ENCODE measurements at places on chromosomes 5 and 9.

DNA sequence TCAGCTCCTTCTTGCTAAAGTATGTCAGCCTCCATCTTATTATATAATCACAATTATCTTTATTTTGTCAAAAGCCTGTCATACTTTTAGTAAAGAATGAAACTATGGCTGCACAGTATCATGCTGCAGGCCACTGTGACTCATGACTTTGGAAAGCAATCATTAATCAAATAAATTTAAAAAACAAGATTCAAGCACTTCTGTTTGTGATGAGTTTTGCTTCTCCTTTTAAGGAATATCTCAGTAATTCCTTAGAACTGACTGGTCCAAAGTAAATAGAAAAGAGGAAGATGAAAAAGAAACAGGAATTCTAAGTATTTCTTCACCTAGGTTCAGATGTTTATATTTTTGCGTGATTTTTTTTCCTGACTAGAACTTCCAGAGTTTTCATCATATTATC lies 83.1 kb downstream of the EDIL3 start:
- DNase-seq: no peak

DNA sequence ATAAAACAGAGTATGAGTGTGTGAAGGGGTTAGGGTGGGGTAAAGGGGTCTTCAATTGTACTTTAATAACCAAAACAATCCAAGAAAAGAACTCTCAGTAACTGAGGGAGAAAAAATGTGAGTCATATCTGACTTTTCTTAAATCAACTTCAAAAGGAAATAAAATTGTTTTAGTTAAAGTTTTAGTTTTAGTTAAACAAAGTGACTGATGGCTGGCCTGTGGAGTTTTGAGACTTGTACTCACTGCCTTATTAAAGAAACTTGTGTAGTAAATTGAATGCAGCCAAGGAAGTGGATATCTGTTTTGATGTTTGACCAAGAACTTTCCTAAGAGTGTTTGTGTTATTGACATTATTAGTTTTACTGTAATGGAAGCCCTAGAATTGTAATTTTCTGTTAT lies 2032.6 kb downstream of the MAT2B start:
- DNase-seq: no peak

- no peak for DNase-seq
Observed at GRCh38 chr9:93491593-93492232, 38.3 kb upstream of the FAM120AOS start.

GRCh38 chr9:73348471-73348870 lies 196.8 kb downstream of the ANXA1 start:
- no peak for DNase-seq

GRCh38 chr5:120913396-120913795 lies 449.3 kb downstream of the PRR16 start:
- DNase-seq: no peak

DNA sequence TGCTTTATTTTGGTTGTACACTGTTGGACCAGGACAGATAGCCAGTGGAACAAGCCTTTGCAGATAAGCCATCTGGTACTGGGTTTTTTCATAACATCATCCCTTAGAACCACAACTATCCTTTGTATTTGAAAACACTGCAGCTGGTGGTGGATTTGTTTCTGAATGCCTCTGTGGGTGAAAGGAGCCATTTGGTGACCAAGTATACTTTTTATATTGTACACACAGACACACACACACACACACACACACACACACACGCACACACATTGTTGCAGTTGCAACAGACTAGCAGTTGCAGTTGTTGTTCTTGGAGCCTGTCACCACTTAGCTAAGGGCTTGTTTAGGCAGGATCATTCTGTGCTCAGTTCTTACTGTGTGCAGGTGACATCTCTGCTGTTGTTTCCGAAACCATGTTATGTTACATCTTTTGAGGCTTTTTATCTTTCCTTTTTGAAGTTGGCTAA lies 22.9 kb upstream of the CAVIN4 start:
- no peak for DNase-seq

DNA sequence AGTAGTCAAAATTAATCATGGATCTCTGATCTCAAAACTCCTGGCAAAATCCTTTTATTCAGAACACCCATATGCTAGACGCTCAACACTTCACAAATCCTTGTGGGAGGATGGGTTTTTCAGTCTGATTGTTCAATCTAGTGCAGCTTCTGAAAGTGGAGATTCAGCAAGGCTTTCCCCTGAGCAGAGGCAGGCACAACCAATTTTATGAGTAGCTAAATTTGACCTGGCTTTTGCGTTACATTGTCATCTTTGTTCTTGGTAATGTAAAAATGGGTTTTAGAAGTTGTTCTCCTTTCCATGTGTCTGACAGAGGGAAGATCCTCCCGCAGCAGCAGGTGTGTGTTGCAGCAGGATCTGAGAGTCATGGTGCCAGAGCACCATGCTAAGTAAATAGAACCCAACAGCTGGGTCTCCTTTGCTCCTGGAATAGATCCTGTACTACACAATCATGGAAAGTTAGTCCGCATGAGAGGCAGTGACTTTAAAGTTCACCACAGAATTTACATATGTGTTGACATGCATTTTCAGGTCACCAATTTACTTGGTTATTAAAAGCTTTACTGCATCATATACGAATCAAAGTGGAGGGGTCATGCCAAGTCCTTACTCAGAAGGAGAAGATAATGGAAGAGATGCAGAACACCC lies 70.1 kb upstream of the MEF2C start:
- no peak for DNase-seq

DNA sequence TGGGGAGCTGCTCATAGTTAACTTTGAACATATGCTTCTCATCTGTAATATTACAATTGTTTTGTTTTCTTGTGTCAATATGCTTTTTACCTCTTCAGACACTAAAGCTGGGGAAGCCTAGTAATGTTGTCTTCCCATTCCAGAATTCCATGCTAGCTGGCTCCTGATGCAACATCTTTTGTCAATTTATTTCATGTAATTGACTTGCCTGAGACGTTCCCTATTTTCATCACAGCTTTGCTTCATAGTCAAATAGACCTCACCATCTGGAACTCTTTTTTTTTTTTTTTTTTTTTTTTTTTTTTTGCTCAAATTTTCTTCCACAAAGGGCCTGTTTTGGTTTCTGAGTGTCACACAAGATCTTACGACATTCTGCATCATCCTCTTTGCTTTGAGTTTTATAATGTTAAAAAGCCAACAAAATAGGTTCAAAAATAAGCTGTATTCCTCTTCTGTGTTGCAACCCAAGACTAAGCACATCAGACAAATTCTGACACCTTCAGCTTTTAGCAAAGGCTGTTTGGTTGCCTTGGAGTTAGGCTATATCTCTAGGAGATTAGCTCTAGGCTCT lies 235.2 kb downstream of the NR3C1 start:
- no peak for DNase-seq

- peak; percentile 36 for DNase-seq
Observed at GRCh38 chr5:135426102-135427082, 20.8 kb downstream of the DCANP1 start.

GRCh38 chr5:172164769-172165212 lies 23.2 kb downstream of the STK10 start:
- no peak for DNase-seq

DNA sequence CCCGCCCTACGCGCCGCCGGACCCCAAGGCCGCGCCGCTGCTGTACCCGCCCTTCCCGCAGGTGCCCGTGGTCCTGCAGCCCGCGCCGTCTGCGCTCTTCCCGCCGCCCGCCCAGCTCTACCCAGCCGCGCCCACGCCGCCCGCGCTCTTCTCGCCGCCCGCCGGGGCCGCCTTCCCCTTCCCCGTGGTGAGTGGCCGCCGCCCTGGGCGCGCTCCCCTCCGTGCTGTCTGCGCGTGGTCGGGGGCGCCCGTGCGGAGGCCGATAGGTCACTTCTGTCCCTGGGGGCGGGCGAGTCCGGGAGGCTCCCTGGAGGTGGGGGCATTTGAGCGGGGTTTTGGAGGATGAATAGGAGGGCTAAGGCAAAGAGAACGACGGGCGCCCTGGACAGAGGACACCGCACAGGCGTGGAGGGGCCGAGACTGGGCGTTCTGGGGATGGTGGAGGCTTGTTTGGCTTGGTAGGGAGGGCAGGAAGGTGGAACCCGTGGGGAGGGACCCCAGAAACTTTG lies 9.6 kb downstream of the PRRT1B start:
- DNase-seq: no peak

- DNase-seq: no peak
Observed at GRCh38 chr9:130078547-130078946, 24.8 kb downstream of the GPR107 start.

DNA sequence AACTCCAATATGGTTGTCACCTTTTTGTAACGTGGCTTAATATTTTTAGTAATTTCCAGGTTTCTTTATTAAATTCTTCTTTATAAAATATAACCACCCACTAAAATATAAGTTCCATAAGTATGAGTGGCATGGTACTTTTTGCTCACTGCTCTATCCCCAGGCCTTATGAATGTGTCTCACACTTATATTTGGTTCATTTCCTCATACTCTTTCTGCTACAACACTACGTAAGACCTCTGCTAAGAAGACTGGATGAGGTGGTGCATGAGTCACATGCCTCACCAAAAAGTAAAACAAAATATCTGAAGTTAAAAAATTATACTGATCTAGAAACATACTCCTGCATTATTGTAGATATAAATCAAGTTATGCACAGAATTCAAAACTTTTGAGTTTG lies 400.9 kb downstream of the HCN1 start:
- no peak for DNase-seq

GRCh38 chr9:23596913-23597634 lies 229.0 kb downstream of the ELAVL2 start:
- no peak for DNase-seq

- no peak for DNase-seq
Observed at GRCh38 chr9:2354856-2355696, 266.5 kb upstream of the VLDLR start.

DNA sequence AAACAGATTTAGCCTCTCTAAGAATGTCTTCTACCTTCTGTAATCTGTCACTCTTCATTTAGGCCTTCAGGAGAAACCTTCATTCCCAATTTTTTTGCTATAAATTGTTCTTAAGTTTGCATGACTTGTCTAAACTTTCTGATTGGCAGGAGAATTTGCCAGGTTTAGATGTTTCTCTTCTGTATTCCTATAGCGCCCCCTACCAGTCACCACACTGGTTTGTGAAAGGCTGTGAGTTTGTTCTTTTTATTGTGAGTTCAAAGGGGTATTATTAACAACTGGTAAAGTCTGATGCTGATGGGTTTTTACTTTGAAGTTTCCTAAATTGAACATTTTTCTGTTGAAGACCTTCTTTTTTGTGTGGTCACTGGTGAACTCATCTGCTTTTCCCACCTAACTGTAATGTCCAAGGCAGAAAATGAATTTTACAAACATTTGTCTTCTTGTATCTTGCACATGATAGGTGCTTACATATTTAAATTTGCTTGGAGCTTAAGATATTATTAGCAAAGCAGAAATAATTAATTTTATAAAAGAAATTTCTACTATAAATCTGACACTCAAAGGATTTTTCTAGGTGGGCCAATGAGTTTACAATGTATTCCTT lies 18.4 kb upstream of the F2RL2 start:
- peak; percentile 28 for DNase-seq

- no peak for DNase-seq
Observed at GRCh38 chr9:112366591-112366990, 13.3 kb upstream of the HSDL2 start.

GRCh38 chr9:75451045-75451444 lies 362.7 kb downstream of the OSTF1 start:
- no peak for DNase-seq

GRCh38 chr5:129384736-129385135 lies 75.4 kb upstream of the ADAMTS19 start:
- DNase-seq: no peak

DNA sequence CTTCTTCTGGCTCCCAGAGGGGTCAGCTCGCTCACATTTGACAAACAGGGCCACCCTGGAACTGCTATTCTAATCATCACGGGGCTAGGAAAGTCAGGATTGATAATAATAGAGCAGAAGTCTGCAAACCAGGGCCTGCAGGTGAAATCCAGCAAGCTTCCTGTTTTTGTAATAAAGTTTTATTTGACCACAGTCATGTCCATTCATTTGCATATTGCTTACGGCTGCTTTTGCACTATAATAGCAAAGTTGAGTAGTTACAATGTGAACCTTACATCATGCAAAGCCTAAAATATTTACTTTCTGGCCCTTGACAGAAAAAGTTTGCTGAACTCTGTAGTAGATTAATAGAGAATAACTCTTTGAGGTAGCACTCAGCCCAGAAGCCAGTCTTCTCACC lies 63.2 kb upstream of the CTXN3 start:
- no peak for DNase-seq

- DNase-seq: no peak
Observed at GRCh38 chr5:52065182-52065581, 681.9 kb downstream of the ISL1 start.

DNA sequence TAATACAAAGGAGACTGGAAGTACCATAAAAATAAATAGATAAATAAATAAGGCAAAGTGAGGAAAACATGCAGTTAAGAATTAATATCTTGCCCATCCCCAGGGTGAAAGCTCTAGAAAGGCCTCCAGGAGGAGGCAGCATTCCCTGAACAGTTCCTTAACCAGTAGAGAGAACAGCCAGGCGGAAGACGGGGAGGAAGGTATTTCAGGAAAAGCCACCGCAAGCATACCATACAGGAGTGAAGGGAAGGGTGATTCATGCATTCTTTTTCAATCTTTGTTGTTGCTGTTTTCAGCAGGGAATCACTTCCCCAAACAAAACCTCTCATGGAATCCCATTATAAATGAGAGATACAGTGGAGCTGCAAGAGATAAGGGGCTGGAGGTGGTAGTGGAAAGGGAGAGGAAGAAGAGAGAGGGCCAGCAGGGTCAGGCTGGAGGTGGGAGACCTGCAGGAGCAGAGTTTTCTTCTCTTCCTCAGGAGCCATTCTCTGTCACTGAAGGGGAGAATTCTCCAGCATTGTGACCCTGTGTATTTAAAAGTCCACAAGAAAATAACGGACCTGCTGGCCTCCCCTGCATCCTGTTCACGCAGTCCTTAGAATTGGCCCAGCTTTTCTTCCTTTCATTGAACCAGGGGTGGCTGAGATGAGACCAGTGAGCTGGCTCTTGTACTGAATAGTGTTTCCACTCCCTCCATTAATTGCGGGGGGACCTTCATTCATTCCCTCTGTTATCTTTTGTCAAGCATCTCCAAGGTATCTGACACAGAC lies 255.9 kb downstream of the FAM114A2 start:
- DNase-seq: no peak

- no peak for DNase-seq
Observed at GRCh38 chr9:132239518-132239917, 77.7 kb downstream of the NTNG2 start.

- peak; percentile 42 for DNase-seq
Observed at GRCh38 chr5:96344678-96345577, 88.1 kb downstream of the PCSK1 start.

DNA sequence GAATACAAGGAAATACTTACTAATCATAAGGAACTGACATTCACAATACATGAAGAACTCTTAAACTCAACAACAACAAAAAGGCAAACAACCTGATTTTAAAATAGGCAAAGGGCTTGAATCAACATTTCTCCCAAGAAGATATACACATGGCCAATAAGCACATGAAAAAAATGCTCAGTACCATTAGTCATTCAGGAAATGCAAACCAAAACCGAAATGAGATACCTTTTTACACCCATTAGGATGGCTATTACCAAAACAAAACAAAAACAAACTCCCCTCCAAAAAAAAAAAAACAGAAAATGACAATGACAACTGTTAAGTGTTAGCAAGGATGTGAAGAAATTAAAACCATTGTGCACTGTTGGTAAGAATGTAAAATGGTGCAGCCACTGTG lies 104.1 kb upstream of the ZNF462 start:
- no peak for DNase-seq

GRCh38 chr9:112839331-112839730 lies 51.3 kb downstream of the SLC46A2 start:
- DNase-seq: no peak

GRCh38 chr5:137560420-137560819 lies 61.3 kb upstream of the SPOCK1 start:
- no peak for DNase-seq
